ENCODE measurements at places on chromosomes 12 and 14.

GRCh38 chr14:105377555-105378182 is 20.7 kb upstream of the TEX22 start:
- no peak for DNase-seq

- no peak for DNase-seq
These were observed 602 bp downstream of the CHFR start for GRCh38 chr12:132886529-132887477.

GRCh38 chr12:9615420-9616136 is 7.9 kb upstream of the KLRB1 start:
- no peak for DNase-seq

DNA sequence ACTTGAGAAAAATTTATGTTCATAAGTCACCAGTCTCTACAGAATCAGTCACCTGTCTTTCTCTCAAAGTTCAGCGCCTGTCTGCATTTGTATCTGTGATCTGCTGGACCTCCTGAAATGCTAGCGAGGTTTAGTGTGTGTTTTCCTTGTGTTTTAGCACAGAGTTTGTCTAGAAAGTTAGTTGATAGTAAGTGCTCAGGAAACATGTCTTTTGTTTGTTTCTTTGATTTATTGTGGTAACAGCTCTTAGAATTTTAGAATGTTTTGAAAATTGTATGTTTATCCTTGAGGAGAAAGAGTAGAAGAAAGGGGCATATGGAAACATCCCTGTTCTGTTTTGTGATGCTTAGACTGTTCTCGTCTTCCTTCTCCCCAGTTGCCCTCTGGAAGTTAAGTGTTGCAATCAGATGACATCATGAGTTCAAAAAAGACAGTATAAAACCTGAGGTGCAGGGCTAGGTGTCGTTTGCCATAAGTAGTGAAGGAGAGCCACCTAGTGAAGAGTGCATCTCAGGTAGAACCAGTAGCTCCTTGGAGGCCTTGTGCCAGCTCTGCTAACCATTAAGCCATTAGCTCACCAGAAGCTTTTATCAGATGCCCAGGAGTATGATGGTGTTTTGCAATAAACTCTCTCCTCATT is 44.8 kb downstream of the FBXW8 start:
- DNase-seq, result no peak

GRCh38 chr14:59630288-59630963 is 53.8 kb upstream of the CCDC175 start:
- peak; percentile 41 for DNase-seq

DNA sequence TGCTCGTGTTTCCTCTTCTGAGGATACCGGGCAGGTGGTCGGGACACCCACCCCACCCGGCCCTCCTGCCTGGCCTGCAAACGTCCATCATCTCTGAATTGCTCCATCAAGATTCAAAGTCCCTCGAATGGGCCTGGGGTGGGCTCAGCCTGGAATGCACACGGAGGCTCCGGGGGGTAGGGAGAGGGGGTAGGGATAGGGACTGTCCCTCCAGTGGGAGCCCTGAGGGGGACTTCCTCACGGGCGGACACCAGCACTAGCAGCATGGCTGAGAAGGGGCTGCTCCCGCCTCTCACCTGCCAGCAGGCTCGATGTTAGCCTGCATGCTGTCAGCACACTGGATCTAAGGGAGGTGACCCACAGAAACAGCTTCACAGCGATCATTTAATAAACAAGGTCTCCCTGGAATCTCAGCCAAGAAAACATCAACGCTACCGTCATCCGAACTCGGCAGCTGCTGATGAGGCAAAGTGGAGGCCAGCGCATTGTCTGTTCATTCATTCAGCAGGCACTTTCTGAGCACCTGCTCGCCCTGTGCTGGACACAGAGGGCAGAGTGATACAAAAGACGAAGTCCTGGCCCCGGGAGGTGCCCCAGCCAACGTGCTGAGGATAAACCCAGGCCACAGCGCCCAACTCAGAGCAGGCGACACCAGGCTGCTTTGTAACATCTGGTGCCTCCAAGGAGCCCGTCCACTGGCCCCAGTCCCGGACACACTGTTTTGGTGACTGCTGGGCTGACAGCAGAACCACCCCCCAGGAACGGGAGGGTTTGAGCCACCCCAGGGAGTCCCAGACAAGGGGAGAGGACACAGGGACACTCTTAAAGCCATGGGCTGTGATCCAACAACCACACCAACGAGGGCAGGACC is 6.3 kb downstream of the TMEM179 start:
- DNase-seq, result no peak

GRCh38 chr12:110869026-110869425 is 22.2 kb downstream of the CCDC63 start:
- no peak for DNase-seq

DNA sequence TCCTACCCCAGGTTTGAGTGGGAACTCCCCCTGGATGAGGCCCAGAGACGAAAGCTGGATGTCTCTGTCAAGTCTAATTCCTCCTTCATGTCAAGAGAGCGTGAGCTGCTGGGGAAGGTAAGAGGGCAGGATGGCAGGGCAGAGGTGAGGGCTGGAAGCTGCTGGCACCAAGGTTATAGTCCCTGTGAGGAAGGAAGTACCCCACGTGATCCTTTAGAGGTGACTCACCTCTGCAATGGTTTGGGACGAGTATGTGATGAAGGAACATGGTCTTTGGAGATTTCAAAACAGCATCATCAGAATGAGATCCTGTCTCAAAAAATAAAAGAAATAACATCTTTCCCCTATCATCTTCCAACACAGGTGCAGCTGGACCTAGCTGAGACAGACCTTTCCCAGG is 9.2 kb upstream of the MYL6B start:
- DNase-seq, result no peak

Data from thoracic aorta (tissue), 2 donors.